ENCODE measurements at places on chromosomes 12 and 14. TPM values are rescaled to one million over a fixed set of nuclear protein-coding genes. Genes with fewer than 3 reads are reported as not detected.

TAS2R9 gene
- total RNA-seq: not detected

DNA sequence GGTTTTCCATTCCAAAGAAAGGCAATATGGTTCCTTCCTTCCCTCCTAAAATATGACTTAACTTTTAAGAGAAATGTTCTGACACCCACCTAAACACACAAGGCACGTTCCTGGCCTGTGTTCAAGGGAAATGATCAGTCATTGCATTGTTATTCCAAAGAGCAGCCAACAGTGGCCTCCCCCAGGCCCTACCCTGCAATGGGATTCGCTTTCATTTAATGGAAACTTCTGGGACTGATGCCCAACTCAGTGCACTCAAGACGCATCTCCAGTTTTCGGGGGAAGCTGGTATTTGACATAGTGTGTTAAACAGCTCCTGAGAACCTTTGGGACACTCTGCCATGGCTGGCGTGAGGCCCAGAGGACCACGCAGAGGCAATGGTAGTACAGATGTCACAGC is 65.9 kb downstream of the DDX51 start:
- no peak for DNase-seq

- no peak for DNase-seq
Observed at GRCh38 chr12:91483471-91483985, 300.9 kb upstream of the DCN start.

DNA sequence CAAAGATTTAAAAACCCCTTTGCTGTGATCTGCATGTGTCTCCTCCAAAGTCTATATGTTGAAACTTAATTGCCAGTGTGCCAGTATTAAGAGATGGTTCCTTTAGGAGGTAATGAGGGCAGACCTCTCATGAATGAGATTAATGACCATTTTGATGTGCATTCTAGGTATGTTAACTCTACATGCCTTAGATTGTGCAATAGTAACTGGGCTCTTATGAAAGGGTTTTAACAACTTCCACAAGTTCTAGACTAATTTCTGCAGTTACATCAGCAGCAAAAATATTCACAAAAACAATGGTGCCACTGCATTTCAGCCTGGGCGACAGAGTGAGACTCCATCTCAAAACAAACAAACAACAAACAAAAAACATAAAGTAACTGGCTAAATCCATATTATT is 3.8 kb upstream of the TAS2R10 start:
- DNase-seq: no peak

DNA sequence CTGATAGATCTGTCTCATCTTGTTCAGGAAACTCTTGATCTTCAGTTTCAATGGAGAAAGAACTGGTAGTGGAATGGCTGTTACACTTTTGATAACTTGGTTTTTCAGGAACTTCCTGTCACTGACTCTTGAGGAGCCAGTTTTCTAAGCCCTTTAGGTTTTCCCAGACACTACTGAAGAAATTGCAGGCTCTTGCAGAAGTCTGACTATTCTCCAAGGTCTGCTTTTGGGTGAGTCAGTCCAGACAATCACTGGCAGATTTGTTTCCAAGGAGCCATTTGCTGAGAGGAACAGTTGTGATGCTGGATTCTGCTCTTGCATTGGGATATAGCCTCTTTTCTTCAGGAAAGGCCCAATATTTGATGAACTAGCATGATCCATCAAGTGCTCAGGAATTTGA is 468.0 kb downstream of the FUT8 start:
- DNase-seq: no peak

DNA sequence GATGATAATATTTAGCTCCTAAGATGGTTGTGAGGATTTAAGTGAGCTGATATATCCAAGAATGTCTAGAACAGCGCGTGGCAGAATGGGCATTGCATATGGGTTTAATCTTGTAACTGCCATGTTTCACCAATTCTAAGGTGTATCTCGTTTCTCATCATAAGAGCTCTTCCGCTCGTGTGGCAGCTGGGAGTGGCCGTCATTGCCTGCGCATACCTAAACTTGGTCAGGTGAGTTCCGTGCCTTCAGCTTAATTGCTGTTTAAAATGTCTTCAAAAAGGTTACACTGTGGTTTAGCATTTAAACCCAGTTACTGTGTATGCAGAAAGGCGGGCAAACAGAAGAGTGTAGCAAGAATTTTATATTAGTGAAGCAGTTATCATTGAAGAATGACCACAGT is 4.5 kb upstream of the AQP2 start:
- DNase-seq: no peak

DNA sequence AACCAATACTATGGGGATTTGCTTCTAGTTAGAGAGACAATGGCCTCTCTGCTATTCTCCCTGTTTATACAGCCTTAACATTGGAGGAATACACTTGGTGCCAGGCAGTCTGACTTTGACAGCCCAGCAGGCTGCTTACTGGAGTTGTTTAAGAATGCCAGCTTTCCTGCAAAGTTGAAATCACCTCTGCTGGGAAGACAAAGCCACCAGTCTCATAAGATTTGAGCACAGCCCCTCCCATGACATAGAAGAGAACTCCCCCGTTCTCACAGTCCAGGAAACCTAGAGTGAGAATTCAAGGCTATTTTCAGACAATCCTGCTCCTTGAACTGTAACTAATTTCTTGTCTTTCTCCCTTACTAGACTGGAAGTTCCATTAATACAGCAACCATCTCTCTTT is 21.1 kb upstream of the CATSPERB start:
- no peak for DNase-seq

DNA sequence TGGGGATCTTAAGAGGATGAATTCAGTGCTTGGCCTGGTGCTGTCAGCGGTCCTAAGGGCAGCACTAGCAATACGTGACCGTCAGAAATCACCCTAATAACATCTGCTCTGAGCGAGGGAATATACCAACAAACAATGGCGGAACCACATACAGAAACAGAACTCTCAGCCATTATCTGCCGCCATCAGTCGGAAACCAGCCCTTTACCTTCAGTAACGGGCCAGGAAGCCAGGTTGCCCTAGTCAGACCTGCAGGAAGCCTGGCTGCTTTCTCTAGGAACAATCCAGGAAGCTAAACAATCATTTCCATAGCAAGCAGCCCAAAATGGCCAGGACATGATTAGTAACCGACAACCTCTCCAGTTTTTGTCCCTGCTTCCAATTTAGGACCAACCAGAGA is 5.6 kb downstream of the CDCA4 start:
- DNase-seq: peak; percentile 29

TMEM119 gene
- total RNA-seq: 0.85 TPM

DNA sequence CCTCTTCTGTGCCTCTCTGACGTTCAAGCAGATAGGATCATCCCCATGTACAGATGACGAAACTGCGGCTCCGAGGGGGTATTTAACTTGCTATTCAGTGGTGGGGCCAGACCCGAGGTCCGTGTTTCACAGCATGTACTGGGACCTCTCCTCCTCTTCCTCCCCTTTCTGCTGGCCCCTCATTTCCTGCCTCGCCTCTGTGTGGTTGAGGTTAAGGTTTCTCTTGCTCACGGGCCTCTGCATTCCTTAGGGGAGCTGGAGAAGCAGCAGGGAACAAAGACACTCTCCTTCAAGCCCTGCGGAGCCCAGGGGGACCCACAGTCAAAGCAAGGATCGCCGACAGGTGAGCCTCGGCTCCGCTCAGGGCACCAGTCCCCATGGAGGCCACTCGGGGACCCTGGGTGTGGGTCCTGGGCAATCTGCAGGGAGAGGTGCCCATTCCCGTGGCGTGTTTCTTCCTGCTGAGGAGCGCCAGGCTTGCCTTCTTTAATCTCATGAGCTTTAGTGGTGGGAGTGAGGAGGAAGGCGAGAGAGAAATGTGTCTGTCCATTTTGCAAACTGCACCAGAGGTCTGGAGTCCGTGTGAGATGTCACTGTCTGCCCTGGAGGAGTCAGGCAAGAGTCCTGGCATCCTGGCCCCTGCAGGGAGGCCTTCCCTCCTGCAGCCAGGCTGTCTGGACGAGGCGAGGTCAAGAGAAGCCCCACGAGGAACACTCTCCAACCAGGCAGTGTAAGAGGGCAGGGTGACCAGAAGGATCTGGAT is 45.0 kb downstream of the SLC6A12 start:
- peak; percentile 80 for DNase-seq

MMP17 gene
- 75.7 TPM for total RNA-seq

DNA sequence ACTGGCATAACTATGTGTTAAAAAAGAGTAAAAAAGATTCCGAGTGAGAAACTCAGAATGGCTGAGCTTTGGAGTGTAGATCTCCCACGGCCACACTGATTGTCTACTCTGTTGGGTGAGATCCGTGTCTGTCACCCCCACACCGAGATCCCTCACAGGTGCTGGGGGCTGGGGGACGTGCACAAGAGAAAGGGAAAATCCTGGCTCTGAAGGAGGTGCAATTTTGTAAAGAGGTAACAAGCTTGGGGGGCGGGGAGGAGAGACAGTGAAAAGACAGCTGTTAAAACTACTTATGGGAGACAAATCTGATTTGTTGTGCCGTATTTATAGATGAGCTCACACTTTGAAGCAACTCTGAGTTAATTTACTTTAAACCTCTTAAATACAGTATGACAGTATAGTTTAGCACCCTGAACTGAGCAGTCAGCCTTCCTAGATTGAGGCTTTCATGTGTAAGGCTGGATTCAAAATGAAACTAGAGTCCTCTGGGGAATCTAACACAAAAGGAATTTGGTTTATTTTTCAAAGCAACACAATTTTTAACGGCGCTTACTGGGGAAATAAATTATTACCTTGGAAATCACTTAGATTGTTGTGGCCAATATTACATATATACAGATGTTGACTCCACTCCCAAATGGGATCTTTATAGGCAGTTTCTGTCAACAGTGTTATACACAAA is 167.4 kb upstream of the RGS6 start:
- DNase-seq: no peak

DNA sequence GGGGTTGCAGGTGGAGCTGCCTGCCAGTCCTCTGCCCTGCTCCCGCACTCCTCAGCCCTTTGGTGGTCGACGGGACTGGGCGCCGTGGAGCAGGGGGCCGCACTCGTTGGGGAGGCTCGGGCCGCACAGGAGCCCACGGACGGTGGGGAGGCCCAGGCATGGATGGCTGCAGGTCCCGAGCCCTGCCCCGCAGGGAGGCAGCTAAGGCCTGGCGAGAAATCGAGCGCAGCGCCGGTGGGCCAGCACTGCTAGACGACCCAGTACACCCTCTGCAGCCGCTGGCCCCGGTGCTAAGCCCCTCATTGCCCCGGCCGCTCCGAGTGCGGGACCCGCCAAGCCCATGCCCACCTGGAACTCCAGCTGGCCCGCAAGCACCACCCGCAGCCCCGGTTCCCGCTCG is 221.8 kb downstream of the BTG1 start:
- no peak for DNase-seq

CFAP54 gene
- total RNA-seq: not detected

LRTM2 gene
- total RNA-seq: 0.42 TPM

PARP2 gene
- total RNA-seq: 26.5 TPM

GRCh38 chr14:95196268-95196667 is 38.9 kb upstream of the DICER1 start:
- peak; percentile 70 for DNase-seq

DNA sequence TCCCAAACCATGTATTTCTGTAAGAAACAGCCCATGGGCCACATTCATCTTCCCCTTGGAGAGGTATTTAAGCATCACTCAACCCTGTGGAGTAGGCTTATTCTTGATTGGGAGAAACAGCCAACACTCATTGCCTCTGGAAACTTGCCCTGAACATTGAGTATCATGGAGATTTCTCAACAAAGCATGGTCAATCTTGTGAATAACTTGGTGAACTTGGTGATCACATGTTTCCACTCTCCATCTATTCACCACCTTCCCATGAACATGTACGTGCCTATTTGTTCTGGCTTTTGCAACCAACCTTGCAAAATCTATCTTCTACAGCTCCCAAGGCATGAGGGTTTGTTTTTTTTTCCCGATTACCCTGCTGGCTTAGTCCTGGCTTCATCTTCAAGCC is 163.2 kb downstream of the PAH start:
- no peak for DNase-seq

- DNase-seq: peak; percentile 31
Observed at GRCh38 chr12:80837342-80837978, 100.3 kb downstream of the LIN7A start.

- DNase-seq: no peak
Observed at GRCh38 chr12:95545731-95546490, 5.4 kb downstream of the USP44 start.

- peak; percentile 93 for DNase-seq
Observed at GRCh38 chr14:22882529-22883172, 371 bp upstream of the REM2 start.

GLS2 gene
- total RNA-seq: 2.2 TPM

GRCh38 chr12:4311776-4312175 is 9.2 kb upstream of the TIGAR start:
- no peak for DNase-seq

Data from H7 (cell line).